ENCODE measurements at places on chromosomes 16 and 17.

- DNase-seq = no peak
Observed at GRCh38 chr17:1834380-1835149, 4.8 kb downstream of the RPA1 start.

DNA sequence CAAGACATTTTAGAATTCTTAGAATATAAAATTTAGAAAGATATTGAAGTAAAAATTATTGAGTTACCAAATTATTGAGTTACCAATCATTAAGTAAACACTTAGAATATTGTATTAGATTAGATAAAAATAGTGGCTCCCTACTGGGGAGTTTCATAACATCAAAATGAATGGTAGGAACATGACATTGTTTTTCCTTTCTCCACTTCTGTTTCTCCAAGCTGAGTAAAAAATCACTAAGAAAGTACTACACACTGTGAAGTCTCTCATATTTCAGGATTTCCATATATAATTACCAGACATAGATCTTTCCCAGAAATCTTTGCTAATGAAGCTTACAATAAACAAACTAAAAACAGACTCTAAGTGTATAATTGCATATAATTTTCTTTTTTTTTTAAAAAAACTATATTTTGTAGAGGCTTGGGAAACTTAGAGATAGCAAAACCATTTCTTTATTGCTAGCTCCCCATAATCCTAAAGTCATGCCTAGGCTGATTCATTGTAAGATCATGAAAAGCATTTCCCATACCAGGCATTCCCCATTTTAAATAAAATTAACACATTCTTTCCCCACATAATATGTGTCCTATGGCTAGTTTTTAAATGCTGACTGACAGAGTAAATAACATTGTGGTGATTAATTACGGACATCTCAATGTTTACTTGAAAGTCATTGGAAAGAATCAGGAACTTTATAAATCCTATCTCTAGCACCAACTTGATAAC, 1408.7 kb upstream of the GOT2 start:
- no peak for DNase-seq

- no peak for DNase-seq
Observed at GRCh38 chr16:86396422-86396821, 113.9 kb upstream of the FOXF1 start.

DNA sequence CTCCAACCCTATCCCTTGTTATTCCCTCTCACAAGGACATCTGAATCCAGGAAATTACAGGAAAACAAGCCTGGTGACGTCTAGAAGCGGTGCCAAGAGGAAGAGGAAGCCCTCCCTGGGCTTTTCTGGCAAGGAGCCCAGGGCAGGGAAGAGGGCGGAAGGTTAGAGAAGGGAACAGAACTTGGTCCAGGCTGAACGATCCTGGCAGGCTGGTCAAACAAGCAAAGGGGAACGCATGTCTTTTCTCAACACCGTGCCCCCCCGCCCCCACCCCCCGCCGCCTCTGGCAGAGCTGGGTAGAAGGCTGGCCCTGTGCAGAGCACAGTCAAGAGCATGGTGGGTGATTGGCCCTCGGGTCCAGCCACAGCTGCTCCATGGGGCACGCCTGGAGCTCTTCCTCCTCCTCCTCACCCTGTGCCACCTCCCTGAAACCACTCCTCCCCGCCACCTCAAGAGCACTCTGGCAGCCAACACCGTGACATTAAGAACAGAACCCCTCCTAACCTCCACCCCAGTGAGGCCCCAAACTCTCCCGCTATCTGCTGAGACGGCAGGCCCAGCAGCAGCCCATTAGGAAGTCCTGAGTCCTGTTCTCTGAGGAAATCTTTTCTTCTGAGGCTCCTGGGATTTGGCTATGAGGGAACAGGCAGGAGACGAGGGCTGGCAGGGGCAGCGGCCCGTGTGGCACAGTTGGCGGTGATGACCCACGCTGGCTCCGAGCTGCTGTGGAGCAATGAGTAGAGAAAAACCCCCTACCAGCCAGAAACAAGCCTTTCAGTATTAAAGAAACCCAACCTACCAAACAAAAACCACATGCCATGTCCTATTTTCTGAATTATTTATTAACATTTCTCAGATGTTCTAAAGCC, 7.3 kb downstream of the C16orf86 start:
- no peak for DNase-seq

- no peak for DNase-seq
Observed at GRCh38 chr17:33832262-33832661, 422.8 kb upstream of the CCL2 start.

DNA sequence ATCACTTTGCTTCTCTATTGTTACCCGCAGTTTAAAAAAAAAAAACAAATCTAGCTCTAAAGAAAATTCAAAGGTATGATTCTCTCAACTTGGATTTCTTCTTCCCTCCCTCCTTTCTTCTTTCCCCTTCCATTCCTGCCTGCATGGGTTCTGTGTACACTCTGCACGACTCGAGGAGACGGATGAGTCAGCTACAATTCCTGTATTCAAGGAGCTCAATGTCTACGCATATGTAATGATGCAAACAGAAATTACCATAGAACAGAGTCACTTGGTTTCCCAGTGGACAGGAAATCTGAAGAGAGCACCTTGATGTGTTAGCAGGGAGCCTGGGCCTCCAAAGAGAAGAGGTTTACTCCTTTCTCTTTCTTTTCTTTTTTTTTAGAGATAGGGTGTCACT, 92.3 kb downstream of the VPS53 start:
- DNase-seq = no peak

- no peak for DNase-seq
Observed at GRCh38 chr16:67748834-67749233, 29.7 kb upstream of the GFOD2 start.

GRCh38 chr16:22210285-22210684, 4.2 kb downstream of the EEF2K start:
- DNase-seq = no peak

- no peak for DNase-seq
Observed at GRCh38 chr17:39229274-39229913, 3.6 kb upstream of the STAC2 start.

GRCh38 chr17:30389756-30390300, 11.1 kb downstream of the CPD start:
- DNase-seq = no peak

DNA sequence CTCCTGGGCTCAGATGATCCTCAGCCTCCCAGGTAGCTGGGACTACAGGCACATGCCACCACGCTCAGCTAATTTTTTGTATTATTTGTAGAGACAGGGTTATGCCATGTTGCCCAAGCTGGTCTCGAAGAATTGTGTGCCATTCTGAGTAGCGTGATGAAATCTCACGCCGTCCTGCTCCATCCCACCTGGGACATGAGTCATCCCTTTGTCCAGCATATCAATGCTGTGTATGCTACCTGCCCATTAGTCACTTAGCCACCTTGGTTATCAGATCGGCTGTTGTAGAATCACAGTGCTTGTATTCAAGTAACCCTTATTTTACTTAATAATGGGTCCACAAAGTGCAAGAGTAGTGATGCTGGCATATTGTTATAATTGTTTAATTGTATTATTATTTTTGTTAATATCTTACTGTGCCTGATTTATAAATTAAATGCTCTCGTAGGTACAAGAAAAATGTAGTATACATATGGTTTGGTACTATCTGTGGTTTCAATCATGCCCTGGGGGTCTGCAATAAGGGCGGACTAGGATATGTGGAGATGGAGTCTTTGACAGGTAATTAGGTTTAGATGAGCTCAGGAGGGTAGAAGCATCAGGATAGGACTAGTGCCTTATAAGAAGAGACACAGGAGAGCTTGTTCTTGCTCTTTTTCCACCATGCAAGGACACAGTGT, 26.6 kb upstream of the SLC13A2 start:
- no peak for DNase-seq

DNA sequence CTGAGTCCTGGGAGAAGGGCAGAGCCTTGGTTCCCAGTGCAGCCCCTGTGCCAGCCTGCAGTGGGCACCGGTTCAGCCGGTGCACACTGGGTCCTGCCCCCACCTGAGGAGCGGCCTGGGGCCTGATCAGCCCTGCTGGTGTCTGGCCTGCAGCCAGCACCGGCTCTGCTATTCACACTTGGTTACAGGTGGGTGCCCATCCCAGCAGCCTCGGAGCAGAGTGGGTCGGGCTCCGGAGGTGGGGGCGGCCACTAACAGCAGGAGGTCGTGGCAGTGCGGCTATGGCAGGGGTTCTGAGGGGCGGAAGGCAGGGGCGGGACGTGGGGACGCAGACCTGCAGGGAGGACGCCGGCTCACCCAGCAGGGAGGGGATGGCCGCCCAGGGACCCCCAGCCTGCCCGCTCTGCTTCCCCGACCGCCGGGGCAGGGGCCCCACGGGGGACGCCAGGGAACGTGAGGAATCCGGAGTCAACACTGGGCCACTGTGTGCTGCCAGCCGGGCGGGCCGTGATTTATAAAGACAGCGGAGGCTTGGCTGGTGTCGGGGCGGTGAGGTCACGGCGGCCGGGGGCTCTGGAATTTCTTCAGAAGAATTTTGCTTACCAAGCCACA, 20.3 kb downstream of the METRNL start:
- no peak for DNase-seq

- DNase-seq = no peak
Observed at GRCh38 chr17:7107012-7107754, 7.4 kb downstream of the ASGR2 start.

DNA sequence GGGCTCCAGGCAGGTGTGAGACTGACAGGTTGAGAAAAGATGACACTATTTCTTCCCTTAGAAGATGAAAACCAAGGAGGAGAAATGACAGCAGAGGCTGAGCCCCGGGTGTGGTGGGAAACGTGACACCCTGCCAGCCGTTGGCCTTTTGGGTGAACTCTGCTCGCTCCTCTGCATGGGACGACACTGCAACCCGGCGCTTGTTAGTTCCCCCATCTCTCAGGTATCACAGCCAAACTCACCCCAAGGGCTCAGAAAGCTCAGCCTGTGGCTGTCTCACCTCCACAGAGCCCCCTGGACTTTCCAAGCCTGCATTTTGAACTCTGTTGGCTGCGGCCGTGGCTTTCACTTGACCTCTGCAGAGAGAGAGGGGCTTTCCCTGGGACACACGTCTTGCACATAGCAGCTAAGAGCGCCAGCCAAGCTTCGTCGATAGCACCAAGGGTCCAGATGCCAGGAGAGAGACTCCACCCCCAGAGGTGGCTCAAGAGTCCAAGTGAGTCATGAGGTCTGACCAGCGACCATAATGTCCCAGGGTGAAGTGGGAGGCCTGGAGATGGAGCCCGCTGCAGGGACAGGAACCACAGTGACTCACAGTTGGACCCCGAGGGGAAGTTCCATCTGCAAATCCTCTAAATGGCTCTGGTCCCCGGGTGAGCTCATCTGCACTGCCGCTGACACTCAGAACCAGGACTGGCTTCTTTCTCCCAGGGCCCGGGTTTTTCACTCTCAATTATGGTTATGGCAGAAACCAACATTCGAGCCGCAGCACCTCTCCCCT, 301.9 kb downstream of the SOX9 start:
- no peak for DNase-seq

DNA sequence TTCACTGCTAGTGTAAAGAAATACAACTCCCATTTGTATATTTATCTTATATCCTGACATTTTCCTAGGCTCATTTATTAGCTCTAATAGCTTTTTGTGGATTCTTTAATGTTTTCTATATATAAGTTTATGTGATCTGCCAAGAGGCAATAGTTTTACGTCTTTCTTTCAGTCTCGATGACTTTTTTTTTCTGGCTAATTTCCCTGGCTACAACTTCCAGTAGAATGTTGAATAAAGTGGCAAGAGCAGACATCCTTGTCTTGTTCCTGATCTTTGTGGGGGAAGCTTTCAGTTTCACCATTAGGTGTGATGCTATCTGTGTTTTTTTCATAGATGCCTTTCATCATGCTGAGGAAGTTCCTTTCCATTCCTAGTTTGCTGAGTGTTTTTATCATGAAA, 43.9 kb upstream of the ABCA3 start:
- no peak for DNase-seq

- no peak for DNase-seq
Observed at GRCh38 chr16:30481381-30481780, 8.8 kb downstream of the ITGAL start.

GRCh38 chr16:67943619-67944504, at the start of gene LCAT:
LCAT (minus strand) TSS chr16:67944120; CDS start chr16:67944101, 19 bp downstream.
- no peak for DNase-seq

DNA sequence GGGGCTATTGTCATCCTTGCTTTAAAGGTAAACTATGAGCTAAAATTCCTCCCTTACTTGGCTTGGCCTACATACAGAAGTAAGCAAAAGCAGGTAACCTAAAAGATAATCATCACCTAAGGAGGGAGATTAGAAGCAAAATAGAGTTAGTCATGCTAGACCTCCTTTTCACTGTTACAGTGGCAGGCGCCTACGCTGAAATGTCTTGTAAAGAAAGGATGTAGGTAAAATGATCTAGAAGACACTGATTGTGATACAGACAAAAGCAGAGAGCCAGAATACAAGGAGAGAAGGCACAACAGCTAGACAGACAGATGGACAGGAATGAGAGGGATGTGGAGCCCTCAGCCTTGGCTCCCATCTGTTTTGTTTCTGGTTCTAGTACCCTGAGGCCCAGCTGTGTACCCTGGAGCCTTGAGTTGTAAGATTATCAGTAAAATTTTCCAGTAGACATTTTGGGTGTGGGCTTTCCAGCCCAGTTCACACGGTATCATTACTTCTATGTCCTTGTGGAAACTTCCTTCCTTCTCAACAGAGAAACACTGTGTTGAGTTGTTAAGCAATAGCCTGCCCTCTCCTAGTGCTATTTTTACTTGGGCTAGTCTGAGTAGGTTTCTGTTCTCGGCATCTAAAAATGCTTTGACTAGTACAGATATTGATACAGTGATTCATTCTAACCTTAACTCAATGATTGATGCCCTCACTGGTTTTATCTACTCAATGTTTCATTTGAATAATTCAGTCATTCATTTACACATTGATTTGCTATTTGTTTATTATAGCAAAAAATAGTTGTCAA, 7.7 kb upstream of the C16orf78 start:
- no peak for DNase-seq

DNA sequence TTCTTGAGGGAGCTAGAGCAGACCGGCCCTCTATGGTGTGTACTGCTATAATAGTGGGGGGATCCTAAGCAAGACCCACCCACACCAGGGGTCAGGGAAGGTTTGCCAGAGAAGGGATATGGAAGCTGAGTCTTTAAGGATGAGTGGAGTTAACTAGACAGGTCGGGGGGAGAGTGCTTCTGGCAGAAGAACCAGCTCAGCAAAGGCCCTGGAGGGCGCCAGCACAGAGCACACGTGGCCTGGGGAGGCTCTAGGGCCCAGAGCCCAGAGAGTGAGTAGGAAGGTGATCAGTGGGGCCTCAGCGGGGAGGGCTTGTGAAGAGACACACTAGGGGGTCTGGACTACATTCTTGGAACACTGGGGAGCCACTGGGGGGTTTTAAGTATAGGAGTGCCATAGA, 21.1 kb downstream of the NGFR start:
- no peak for DNase-seq

GRCh38 chr17:51999654-52000053, 158.9 kb downstream of the CA10 start:
- DNase-seq = no peak

- DNase-seq = no peak
Observed at GRCh38 chr17:77890771-77891170, 67.7 kb upstream of the TNRC6C start.

- DNase-seq = no peak
Observed at GRCh38 chr16:80993307-80993706, 13.4 kb downstream of the CMC2 start.

DNA sequence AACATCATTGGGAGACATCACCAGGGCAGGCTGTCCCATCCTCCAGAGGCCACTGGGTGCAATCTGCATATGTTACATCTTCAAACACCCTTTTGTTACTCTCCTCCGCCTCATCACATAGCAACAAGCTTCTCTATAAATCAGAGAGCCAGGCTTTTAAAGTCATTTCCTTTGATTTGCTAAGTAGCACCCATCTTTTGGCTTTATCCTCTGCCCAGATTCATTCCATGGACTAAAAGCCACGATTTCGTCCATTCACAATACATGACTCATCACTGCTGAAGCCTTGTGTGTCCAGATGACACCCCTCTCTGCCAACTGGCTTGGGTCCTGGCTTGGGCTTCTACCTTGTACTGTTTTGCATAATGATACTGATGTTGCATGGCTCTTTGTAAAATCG, 2.0 kb upstream of the KRT38 start:
- no peak for DNase-seq

Data from activated CD8-positive, alpha-beta memory T cell treated with anti-CD3 and anti-CD28 coated beads for 4 hours (primary cell).